Tracheal epithelial cell (primary cell): ENCODE measurements at places on chromosomes 4 and X. TPM values are rescaled to one million over a fixed set of nuclear protein-coding genes. Genes with fewer than 3 reads are reported as not detected.

CENPE gene
- 0.43 and 2.4 TPM in 2 replicates for total RNA-seq

CXCL11 gene
- 2.2 TPM in 1 of 2 replicates, not detected in the other for total RNA-seq

CXorf65 gene
- total RNA-seq: not detected in 2 replicates

S100G gene
- not detected in 2 replicates for total RNA-seq

SPANXD gene
- total RNA-seq: not detected in 2 replicates

TRPC5OS gene
- total RNA-seq: not detected in 2 replicates

TKTL1 gene
- not detected in 2 replicates for total RNA-seq

USP9X gene
- 68.2 and 73.7 TPM in 2 replicates for total RNA-seq

FAM149A gene
- total RNA-seq: 0.64 and 4.8 TPM in 2 replicates

CPE gene
- 36.4 and 65.2 TPM in 2 replicates for total RNA-seq

MBNL3 gene
- 5.1 and 9.2 TPM in 2 replicates for total RNA-seq

FAAH2 gene
- 3.6 and 10.8 TPM in 2 replicates for total RNA-seq

CPZ gene
- 0.48 TPM in 1 of 2 replicates, not detected in the other for total RNA-seq

CLCN4 gene
- total RNA-seq: 2.4 and 3.0 TPM in 2 replicates

TMEM31 gene
- not detected in 2 replicates for total RNA-seq

ODAM gene
- total RNA-seq: not detected in 2 replicates

TNIP3 gene
- 0.48 TPM in 1 of 2 replicates, not detected in the other for total RNA-seq

YY2 gene
- total RNA-seq: 0.48 and 1.3 TPM in 2 replicates

UGT2B28 gene
- not detected in 2 replicates for total RNA-seq

KDR gene
- total RNA-seq: 0.43 and 1.2 TPM in 2 replicates

PSAPL1 gene
- total RNA-seq: under 0.01 TPM in 2 replicates
